AG08395 (cell line): ENCODE measurements at places on chromosomes 7 and 10.

DNA sequence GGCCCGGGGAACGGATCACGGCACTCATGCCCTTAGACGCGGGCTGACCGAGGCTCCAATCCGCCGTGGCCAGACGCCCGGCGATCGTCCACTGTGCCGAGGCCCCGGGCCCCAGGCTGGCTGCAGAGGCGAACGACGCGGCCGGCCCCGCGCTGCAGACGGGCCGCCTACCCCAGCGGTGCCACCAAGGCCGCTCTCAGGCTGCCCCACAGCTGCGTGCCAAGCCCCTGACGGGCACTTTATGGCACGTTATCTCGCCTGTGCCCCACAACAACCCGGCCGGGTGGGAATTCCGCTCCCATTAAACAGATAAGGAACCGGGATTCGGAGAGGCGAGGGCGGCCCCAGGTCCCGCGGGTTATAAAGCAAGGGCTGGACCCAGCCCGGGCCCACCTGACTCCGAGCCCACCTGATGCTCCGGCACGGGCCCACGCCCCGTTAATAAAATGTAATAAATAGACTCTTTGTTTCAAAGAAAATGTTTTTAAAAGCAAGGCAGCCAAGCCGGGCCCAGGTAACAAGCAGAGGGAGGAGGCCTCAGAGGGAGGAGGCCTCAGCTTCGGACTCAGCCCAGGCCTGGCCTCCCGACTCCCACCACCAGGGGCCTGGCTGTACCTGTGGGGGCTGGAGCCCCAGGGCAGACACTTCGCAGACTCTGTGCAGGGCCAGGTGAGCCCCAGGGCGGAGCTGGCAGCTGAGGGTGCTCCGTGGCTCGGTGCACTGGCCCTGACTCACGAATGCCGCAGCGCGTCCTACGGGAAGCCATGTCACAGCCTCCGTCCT is 79.7 kb downstream of the FOXL3 start:
- DNase-seq = no peak

GRCh38 chr7:134374291-134374690 is 57.6 kb upstream of the SLC35B4 start:
- no peak for DNase-seq

DNA sequence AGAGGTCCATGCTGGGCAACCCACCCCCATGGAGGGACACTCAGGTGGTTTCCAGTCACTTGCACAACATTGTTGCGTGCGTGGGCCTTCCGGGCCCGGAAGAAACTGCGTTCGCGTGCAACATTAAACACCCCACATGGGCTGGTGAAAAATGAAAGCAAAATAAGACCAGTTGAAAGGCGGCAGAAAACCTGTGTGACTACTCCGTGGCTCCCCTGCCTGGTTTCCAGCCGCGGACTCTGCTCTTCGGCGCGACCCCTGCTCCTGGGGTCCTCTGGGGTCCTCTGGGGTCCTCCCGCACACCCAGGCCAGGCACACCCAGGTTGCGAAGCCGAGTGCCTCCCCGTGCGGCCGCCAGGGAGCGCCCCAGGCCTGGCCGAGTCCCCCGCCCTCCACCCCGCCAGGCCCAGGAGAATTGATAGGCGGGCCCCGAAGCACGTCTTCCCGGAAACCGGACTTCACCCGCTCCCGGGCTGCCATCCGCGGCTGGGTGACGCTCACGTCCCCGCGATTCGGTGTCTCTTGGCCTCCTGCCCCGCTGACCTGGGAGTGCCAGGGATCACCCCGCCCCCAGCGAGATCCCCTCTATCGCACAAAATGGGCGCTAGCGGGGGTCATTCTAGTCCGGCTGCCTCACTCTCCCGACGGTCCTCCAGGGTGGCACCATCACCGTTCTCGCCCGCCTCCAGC is 1.9 kb upstream of the SH2D4B start:
- no peak for DNase-seq

GRCh38 chr7:139808427-139808826 is 20.6 kb upstream of the TBXAS1 start:
- no peak for DNase-seq

- peak; percentile 45 for DNase-seq
Observed at GRCh38 chr10:93680412-93681047, 21.9 kb downstream of the FRA10AC1 start.

GRCh38 chr7:123485187-123485586 is 49.2 kb downstream of the IQUB start:
- DNase-seq = no peak

DNA sequence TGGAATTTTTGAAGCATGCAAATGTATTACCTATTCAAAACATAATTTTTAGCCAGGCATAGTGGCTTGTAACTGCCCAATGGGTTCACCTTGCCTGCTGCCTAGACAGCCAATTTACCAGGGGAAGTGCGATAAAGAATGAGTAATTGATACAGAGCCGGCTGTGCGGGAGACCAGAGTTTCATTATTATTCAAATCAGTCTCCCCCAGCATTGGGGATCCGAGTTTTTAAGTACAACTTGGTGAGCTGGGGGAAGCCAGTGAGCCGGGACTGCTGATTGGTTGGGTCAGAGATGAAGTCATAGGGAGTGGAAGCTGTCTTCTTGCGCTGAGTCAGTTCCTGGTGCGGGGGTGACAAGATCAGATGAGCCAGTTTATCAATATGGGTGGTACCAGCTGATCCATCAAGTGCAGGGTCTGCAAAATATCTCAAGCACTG is 29.1 kb upstream of the NRBF2 start:
- DNase-seq = no peak

- no peak for DNase-seq
Observed at GRCh38 chr7:106619213-106619612, 41.7 kb downstream of the CCDC71L start.

- DNase-seq = no peak
Observed at GRCh38 chr10:27659786-27660185, 85.8 kb downstream of the MKX start.

DNA sequence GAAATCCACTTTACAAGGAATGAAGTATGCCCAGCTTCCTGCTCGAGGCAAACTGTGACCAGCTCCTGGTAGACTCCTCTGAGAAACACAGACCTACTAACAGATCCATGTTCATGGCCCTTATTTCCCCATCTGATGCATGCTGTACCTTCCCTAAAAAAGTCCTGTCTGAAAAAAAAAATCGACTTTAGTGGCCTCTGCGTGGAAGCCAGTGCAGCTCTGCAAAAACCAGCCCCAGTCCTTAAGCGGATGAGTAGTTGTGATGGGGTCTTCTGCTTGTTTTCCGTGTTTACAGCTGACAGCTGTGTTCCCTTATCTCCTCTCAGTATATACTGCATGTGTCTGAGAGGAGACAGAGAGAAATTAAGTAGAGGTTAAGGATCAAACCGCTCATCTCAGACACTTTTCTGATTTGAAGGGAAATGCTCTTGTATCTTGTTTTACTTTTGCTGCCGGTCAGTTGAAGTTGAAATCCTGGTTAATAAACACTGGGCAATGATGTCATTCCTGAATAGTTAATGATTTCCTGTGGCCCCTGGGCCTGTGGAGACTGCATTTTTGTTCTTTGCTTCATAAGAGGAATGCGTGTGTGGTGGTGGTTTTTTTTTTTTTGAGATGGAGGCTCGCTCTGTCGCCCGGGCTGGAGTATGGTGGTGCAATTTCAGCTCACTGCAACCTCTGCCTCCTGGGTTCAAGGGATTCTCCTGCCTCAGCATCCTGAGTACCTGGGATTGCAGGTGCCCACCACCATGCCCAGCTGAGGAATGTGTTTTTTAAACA is 67.6 kb downstream of the DOCK1 start:
- DNase-seq = peak; percentile 88
